Glomerular endothelial cell (primary cell): ENCODE measurements at places on chromosomes 12 and 14.

GRCh38 chr12:131950182-131950913, 606 bp downstream of the EP400 start:
- no peak for DNase-seq

- no peak for DNase-seq
These were observed 18.9 kb upstream of the C12orf71 start for GRCh38 chr12:27101290-27101689.

GRCh38 chr12:21073822-21074460, 57.1 kb upstream of the SLCO1B1 start:
- no peak for DNase-seq

- DNase-seq: no peak
These were observed 271.4 kb downstream of the RPS29 start for GRCh38 chr14:49314737-49315136.

DNA sequence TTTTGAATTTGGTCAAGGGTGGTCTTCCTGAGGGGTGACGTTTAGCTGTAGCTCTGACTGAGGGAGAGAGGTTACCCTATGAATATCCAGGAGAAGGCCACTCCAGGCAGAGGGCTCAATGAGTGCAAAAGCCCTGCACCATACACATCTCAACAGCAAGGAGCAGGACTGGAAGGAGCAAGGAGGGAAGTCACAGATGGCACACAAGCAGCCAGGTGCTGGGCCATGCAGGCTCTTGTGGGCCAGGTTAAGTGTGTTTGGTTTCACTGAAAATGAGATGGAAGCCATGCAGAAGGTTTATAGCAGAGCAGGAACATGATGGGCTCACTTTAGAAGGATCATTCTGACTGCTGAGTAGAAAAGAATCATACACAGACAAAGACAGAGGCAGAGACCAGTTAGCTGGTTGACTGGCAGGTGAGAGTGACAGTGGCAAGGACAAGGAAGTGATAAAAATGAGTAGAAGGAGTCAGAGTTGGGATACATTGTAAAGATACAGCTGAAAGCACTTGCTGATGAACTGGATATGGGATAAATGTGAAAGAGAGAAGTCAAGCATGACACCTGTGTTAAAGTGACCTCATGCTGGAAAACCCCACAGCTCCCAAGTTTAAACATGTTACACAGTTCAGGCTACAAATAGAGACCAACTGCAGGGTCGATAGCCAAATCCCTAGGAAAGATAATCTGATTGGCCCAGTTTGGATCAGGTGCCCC, 81.2 kb downstream of the PRKD1 start:
- no peak for DNase-seq

DNA sequence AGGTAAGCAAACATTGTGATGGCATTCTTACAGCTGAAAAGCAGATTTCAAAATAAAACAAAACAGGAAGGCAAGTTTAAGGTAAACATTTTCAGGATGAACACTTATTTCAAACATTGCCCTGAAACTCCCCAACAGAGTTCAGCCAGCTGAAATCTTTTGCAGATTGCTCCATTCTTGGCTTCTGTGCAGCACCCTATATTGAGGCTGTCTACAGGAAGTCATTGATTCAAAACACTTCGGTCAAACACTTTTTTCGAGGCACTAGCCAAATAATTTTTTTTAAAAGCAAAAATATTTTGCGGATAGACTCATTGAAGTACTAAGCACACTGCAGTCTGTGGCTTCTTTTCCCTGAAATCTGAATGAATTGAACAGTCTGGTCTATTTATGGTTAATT, 318.1 kb upstream of the PDE3A start:
- no peak for DNase-seq

- no peak for DNase-seq
These were observed 58.0 kb upstream of the RTRAF start for GRCh38 chr14:51931308-51931707.

- no peak for DNase-seq
These were observed 4.7 kb downstream of the MGP start for GRCh38 chr12:14880890-14881453.

GRCh38 chr14:105123981-105124765, 44.4 kb downstream of the JAG2 start:
- no peak for DNase-seq

- DNase-seq: no peak
These were observed 19.4 kb upstream of the EIF2B2 start for GRCh38 chr14:74983343-74983742.

DNA sequence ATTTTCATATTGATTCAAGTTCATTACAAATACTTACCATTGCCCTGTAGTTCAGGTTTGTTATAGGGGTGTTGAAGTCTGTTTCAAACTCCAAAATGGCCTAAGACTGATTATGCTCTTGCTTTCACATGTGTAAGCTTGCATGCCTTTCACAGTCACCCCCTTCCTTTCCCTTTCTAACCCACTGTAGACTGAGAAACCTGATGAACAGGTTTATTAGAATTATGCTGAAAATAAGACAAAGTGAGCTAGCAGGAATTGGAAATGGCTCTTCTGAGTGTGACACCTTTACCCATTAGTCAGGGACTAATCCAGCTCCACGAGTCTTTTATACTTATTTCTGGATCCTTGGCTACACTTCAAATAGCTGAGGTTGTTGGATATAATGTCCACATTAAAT, 38.9 kb downstream of the FBXO33 start:
- no peak for DNase-seq

GRCh38 chr12:6052206-6052939, 72.1 kb downstream of the VWF start:
- DNase-seq: no peak

DNA sequence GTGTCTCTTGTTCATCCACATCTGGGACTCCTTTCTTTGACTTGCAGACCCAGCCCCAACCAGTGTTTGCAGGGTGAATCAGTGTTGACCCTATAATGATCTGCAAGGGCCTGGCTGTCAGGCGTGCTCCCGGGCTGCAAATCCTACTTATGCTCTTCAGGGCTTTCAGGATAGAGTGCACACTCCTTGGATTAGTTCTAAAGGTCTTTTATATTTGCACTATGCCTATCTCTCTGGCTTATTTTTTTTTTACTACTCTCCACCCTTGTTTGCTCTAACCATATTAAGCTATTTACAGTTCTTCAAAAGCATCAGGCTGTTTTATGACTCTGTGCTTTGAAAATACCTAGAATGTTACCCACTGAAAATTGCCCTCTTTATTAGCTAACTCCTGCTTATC, 4.3 kb upstream of the PRICKLE1 start:
- no peak for DNase-seq

GRCh38 chr14:95267306-95267705, 52.4 kb downstream of the CLMN start:
- DNase-seq: no peak

DNA sequence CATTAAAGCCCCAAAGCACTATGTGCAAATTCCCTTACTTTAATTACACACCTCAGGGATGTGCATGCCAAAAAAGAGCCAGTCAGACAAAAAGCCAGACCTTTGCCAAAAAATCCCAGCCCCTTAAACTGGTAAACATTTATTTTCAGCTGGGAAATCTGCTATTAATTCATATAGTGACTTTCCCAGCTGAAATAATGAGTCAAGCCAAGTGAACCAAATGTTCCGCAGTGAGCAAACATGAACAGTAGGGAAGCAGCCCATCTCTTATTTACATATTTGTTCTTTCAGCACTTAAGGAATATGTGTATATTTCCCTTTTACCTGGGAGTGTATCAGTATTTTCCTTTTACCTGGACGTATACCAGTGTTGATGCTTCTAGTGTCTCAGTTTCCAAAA, 44.0 kb upstream of the OTX2 start:
- no peak for DNase-seq

GRCh38 chr12:18400186-18400585, 138.9 kb downstream of the PIK3C2G start:
- DNase-seq: no peak

- DNase-seq: no peak
These were observed 146.3 kb downstream of the PLCZ1 start for GRCh38 chr12:18591473-18591872.

- no peak for DNase-seq
These were observed 48.8 kb upstream of the PAPLN start for GRCh38 chr14:73188501-73188911.

- no peak for DNase-seq
These were observed 33.3 kb downstream of the ERG28 start for GRCh38 chr14:75627406-75627805.
